Activated naive CD4-positive, alpha-beta T cell (primary cell): ENCODE measurements at places on chromosomes 6 and 20.

- DNase-seq, result no peak
Observed at GRCh38 chr6:34035161-34035560, 110.7 kb downstream of the GRM4 start.

GRCh38 chr20:8370774-8371173, 238.7 kb downstream of the PLCB1 start:
- DNase-seq, result no peak

DNA sequence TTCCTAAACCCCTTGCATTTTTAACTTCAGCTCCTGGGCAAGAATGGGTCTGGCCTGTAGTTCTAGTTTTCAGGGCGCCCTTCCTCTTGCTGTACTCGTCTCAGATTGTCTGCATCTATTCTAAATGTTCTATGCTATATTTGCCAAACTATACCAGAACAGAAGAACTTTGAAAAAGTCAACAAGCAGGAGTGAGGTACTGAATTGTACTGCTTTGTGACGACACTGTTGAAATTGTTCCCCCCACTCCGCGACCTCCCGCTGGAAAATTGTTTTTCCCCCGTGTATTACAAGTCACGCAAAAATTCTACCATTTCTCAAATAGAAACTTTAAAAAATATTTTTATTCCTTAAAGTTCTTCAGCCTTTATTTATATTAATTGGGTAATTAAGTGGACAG, 73.9 kb downstream of the CBFA2T2 start:
- DNase-seq, result no peak

- DNase-seq, result no peak
Observed at GRCh38 chr6:35304299-35304698, 6.7 kb downstream of the DEF6 start.

GRCh38 chr6:54874349-54875048, 27.9 kb downstream of the FAM83B start:
- DNase-seq, result no peak

DNA sequence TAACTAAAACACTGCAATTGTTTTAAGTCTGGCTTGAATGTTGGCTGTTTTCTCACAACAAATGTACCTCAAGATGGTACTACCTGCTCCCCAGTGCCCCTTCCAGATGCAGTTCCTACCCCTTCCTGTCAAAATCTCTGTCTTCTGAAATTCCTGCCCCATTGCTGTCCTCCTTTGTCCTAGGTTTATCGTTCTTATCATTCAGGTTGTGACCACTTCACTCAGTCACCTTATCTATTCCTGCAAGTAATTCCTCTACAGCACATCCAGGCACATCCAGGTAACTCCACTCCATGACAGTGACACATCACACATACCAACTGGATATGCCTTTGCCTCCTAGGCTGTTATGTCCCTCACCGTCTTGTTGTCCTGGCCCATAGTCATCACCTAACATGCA, 90.2 kb downstream of the TRDN start:
- DNase-seq, result no peak

- DNase-seq, result no peak
Observed at GRCh38 chr20:62737271-62737811, 28.7 kb downstream of the NTSR1 start.

DNA sequence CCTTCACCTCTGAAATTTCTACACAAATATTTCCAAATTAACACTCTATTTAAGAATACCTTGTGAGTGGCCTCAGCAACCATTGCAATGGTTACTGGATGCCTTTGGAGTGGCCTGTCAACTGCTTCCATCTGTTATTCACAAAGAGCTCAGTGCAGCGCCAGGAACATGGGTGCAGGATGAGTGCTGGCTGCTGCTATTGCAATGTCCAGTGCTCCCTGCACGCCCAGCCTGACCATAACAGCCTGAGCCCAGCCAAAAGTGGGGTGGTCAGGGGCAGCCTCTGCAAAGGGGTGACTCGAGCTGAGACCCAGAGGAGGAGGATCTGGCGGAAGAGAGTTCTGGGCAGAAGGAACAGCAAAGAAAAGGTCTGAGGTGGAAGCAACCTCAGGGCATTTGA, 18.4 kb downstream of the CASS4 start:
- DNase-seq, result no peak

GRCh38 chr6:61787998-61788397, 498.0 kb downstream of the KHDRBS2 start:
- no peak for DNase-seq

GRCh38 chr6:167505782-167506181, 180.9 kb downstream of the TTLL2 start:
- no peak for DNase-seq

- no peak for DNase-seq
Observed at GRCh38 chr6:21587179-21587960, 6.2 kb upstream of the SOX4 start.

- DNase-seq, result no peak
Observed at GRCh38 chr6:110930781-110931180, 27.7 kb upstream of the GTF3C6 start.

- no peak for DNase-seq
Observed at GRCh38 chr6:129022011-129022553, 139.1 kb downstream of the LAMA2 start.

GRCh38 chr20:25248786-25249172, 894 bp downstream of the PYGB start:
- DNase-seq, result no peak

DNA sequence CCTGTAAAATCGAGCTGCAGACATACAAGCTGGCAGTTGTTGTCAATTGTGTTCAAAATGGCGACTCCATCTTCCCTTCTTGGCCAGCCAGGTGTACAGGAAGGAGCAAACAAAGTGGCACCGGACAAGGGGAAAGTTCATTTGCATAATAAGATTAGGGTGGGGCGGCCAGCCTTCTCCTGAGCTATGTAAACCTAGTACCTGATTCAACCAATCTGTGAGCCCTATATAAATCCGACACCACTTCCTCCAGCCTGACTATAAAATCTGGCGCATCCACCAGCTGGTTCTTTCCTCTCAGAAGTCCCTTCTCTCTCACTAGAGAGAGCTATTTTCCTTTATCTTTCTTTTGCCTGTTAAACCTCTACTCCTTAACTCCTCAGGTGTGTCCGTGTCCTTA, 8.1 kb upstream of the HBS1L start:
- DNase-seq, result no peak

- no peak for DNase-seq
Observed at GRCh38 chr6:25038999-25039398, 103.2 kb upstream of the RIPOR2 start.

GRCh38 chr20:34201531-34201930, 39.7 kb upstream of the ASIP start:
- no peak for DNase-seq

- DNase-seq, result no peak
Observed at GRCh38 chr6:149335924-149336608, 18.6 kb downstream of the TAB2 start.

GRCh38 chr20:53061192-53062108, 89.3 kb downstream of the TSHZ2 start:
- no peak for DNase-seq

DNA sequence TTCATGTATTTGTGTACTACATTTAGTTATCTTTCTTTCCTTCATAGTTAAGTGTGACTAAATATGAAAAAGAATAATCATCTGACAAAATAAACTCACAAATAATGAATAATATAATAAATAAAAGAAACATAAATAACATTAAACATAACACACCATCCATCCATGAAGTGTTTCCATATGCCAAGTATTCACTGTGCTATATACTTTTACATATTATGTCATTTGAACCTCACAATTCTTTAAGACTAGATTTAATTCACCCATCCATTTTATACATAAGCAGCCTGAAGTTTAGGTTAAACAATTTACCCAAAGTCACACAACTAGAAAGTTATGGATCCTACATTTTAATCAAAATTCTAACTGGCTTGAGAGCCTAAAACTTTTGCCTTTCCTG, 549.4 kb upstream of the HS3ST5 start:
- DNase-seq, result no peak

GRCh38 chr6:156719720-156720563, 57.2 kb upstream of the ARID1B start:
- peak; percentile 32 for DNase-seq

- no peak for DNase-seq
Observed at GRCh38 chr6:90409700-90410099, 113.1 kb upstream of the BACH2 start.

DNA sequence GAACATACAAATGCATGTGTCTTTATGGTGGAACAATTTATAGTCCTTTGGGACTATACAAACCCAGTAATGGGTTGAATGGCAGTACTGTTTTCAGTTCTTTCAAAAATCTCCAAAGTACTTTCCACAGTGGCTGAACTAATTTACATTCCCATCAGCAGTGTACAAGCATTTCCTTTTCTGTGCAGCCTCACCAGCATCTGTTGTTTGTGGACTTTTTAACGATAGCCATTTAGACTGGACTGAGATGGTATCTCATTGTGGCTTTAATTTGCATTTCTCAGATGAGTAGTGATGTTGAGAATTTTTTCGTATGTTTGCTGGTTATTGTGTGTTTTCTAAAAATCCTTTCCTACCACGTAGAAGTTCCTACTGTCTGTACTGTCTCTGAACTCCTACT, 327.2 kb upstream of the ZFP64 start:
- no peak for DNase-seq

DNA sequence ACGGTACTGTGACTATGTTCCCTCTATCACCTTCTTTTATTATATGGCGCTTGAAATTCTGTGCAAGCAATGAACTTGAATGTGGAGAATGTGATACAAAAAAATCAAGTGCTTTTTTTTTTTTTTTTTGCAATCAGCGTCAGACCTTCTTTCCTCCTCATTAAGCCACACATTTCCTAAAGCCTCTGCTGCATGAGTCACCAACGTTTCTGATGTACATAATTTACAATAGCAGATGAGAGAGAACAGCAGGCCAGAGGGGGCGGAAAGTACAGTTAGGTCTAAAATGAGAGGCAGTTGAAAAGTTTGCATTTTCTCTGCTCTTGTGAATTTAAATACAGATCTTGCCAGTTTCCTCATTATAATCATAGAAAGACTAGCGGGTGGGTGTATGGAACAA, 114.6 kb upstream of the RIPOR2 start:
- no peak for DNase-seq
